Activated CD4-positive, alpha-beta T cell treated with anti-CD3 and anti-CD28 coated beads, Interleukin-2, amount 10 ng/mL, durations not matched to agents 7 days and 5 days (primary cell): ENCODE measurements at places on chromosomes 6 and 20.
A peak's percentile ranks its signal among the peaks of the same experiment; 100 is the strongest.

GRCh38 chr6:53518862-53519261, 26.0 kb downstream of the GCLC start:
- H3K27me3 ChIP-seq, result no peaks in the 10 kb centered on the region
- H3K36me3 ChIP-seq, result peaks cover 6% of the 10 kb centered on the region
- no peak overlapping the region for H3K4me3 ChIP-seq
- no peaks in the 10 kb centered on the region for H3K4me1 ChIP-seq

GRCh38 chr6:44061375-44062104, 65.7 kb downstream of the MRPL14 start:
- H3K36me3 ChIP-seq, result no peaks in the 10 kb centered on the region
- H3K27me3 ChIP-seq, result peaks cover 5% of the 10 kb centered on the region
- H3K4me1 ChIP-seq, result peaks cover 9% of the 10 kb centered on the region
- no peak overlapping the region for H3K4me3 ChIP-seq
- no peak for DNase-seq

- peaks cover 6% of the 10 kb centered on the region for H3K4me1 ChIP-seq
- H3K36me3 ChIP-seq, result no peaks in the 10 kb centered on the region
- no peak overlapping the region for H3K27ac ChIP-seq
Observed at GRCh38 chr20:46708172-46708860, 1.1 kb upstream of the SLC2A10 start.

DNA sequence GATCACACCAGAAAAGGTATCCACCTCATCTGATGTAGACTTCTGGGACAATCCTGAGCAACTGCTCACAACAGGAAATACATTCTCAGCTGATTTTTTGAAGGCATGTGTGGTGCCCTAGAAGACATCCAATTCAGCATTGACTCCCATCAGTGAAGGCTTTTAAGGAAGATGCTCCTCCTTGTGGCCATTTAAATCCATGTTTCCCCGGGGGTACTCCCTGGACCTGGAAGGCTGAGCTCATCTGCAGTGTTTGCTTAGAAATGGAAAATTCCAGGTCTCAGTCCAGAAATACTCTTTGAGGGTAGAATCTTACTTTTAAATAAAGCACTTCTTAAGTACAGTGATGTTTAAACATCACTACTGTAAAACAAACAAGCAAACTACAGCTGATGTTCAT, 195.5 kb upstream of the PDE10A start:
- no peak overlapping the region for H3K4me3 ChIP-seq
- no peaks in the 10 kb centered on the region for H3K4me1 ChIP-seq
- H3K27me3 ChIP-seq, result peaks cover 16% of the 10 kb centered on the region
- no peak for DNase-seq

GRCh38 chr20:35560105-35560511, 18.2 kb downstream of the ERGIC3 start:
- no peaks in the 10 kb centered on the region for H3K4me1 ChIP-seq
- no peaks in the 10 kb centered on the region for H3K27me3 ChIP-seq
- no peak overlapping the region for H3K4me3 ChIP-seq
- peaks cover 6% of the 10 kb centered on the region for H3K36me3 ChIP-seq

DNA sequence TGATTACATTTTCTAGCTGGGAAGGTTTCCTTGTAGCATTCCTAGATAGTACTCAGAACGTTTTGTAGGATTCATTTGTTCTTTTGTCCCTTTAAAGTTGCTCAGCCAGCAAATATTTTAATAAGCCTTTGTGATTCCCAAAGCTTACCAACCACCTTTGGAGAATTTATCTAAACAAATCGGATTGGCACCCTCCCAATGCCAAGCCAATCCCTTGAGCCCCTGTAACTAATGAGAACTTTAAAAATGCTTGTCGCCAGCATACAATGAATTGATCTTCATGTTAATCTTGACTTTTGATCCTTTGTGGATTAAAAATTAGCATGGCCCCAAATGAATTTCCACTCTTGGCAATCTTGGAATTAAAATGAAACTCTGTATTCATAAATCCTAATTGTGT, 559.5 kb downstream of the UTRN start:
- peaks cover 62% of the 10 kb centered on the region for H3K36me3 ChIP-seq
- no peak overlapping the region for H3K4me3 ChIP-seq
- no peak for DNase-seq
- no peaks in the 10 kb centered on the region for H3K4me1 ChIP-seq
- H3K27me3 ChIP-seq, result no peaks in the 10 kb centered on the region

- peaks cover 18% of the 10 kb centered on the region for H3K27me3 ChIP-seq
- H3K27ac ChIP-seq, result no peak overlapping the region
- no peak overlapping the region for H3K4me3 ChIP-seq
- no peak for DNase-seq
- H3K36me3 ChIP-seq, result no peaks in the 10 kb centered on the region
Observed at GRCh38 chr20:44064501-44065400, 122.2 kb downstream of the JPH2 start.

- no peak for DNase-seq
- H3K4me3 ChIP-seq, result no peak overlapping the region
- peaks cover 37% of the 10 kb centered on the region for H3K4me1 ChIP-seq
- no peak overlapping the region for H3K27ac ChIP-seq
Observed at GRCh38 chr6:42440778-42441696, 10.7 kb downstream of the TRERF1 start.

DNA sequence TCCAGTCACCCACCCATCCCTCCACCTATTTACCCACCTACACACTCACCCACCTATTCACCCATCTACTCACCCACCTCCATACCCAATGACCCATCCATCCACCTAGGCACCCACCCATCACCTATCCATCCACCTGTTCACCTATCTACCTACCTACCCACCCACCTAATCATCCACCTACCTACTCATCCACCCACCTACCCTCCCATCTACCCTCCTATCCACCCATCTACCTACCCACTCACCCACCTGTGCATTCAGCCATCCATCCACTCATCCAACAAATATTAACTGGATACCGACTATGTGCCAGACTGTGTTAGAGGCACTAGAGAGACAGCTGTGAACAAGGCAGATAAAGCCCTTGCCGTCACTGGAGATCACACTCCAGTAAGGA, 40.3 kb downstream of the RSPO4 start:
- H3K4me1 ChIP-seq, result peaks cover 2% of the 10 kb centered on the region
- H3K4me3 ChIP-seq, result no peak overlapping the region
- H3K27me3 ChIP-seq, result peaks cover 2% of the 10 kb centered on the region
- DNase-seq, result no peak

DNA sequence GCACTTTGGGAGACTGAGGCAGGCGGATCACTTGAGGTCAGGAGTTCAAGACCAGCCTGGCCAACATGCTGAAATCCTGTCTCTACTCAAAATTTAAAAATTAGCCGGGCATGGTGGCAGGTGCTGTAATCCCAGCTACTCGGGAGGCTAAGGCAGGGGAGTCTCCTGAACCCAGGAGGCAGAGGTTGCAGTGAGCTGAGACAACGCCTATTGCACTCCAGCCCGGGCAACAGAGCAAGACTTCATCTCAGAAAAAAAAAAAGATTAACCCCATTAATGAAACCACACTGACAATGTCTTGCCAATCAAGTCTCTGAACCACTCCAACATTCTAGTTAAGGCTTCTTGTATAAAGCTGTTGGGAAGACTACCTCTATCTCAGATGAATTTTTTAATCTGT, 4.0 kb downstream of the PREP start:
- no peaks in the 10 kb centered on the region for H3K27me3 ChIP-seq
- peaks cover 9% of the 10 kb centered on the region for H3K36me3 ChIP-seq
- H3K4me3 ChIP-seq, result no peak overlapping the region
- no peak overlapping the region for H3K27ac ChIP-seq
- no peak for DNase-seq

- H3K27me3 ChIP-seq, result no peaks in the 10 kb centered on the region
- peak overlapping the region; percentile 90 for H3K4me3 ChIP-seq
- peaks cover 41% of the 10 kb centered on the region for H3K36me3 ChIP-seq
- H3K4me1 ChIP-seq, result peaks cover 78% of the 10 kb centered on the region
Observed at GRCh38 chr6:166955121-166955864, 1.1 kb downstream of the RNASET2 start.
